ENCODE measurements at places on chromosomes 1 and 21. TPM values are rescaled to one million over a fixed set of nuclear protein-coding genes. Genes with fewer than 3 reads are reported as not detected.

Gene TBX19
- 0.26 TPM for total RNA-seq

Gene CENPF
- 2.3 TPM for total RNA-seq

Gene FAM3B
- not detected for total RNA-seq

Gene TMEM240
- total RNA-seq: 4.9 TPM

Gene ASCL5
- total RNA-seq: under 0.01 TPM

Gene POMGNT1
- total RNA-seq: 36.7 TPM

Gene SYT14
- 0.99 TPM for total RNA-seq

Gene ZNF593OS
- total RNA-seq: not detected

Gene ZNF683
- not detected for total RNA-seq

Gene KIF2C
- total RNA-seq: 9.2 TPM

Gene UBXN10
- 0.33 TPM for total RNA-seq

Gene NPL
- total RNA-seq: 2.6 TPM
